ENCODE measurements at places on chromosomes 1 and 21.

DNA sequence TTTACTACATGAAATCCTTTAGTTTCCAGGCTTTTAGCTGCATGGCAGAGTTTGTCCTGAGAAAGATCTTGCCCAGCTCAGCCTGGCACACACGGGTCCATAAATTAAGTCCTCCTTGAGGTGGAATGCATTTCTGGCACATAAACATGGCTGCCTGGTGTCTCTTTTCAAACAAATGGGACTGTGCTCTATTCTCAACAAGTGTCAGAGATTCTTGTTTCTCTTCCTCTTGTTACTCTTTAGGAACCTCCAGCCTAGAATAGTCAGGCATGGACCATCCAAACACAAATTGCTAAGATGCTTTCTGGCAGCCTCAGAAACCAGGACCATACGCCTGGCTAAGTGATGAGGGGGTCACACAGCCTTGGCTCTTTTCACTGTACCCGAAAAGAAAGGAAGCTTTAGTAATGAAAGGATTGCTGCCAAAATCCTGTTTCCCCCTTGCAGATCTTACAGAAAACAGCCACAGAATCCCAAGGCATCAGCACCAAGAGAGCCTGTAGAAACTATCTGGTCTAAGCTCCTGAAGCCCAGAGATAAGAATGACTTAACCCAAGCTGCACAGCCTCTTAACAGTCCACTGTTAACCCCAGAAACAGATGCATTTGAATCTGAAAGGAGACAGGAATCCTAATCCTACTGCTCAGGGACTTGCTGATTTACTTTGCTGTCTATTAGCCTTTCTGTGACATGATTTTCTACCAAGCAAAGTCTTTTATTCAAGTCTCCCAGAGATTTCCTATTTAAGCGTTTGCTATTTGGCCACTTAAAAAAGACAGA, 31.9 kb upstream of the NRDC start:
- no peak for DNase-seq

GRCh38 chr1:7224081-7224534, 438.9 kb downstream of the CAMTA1 start:
- no peak for DNase-seq

- no peak for DNase-seq
Observed at GRCh38 chr1:42183210-42183956, 18.8 kb upstream of the GUCA2A start.

DNA sequence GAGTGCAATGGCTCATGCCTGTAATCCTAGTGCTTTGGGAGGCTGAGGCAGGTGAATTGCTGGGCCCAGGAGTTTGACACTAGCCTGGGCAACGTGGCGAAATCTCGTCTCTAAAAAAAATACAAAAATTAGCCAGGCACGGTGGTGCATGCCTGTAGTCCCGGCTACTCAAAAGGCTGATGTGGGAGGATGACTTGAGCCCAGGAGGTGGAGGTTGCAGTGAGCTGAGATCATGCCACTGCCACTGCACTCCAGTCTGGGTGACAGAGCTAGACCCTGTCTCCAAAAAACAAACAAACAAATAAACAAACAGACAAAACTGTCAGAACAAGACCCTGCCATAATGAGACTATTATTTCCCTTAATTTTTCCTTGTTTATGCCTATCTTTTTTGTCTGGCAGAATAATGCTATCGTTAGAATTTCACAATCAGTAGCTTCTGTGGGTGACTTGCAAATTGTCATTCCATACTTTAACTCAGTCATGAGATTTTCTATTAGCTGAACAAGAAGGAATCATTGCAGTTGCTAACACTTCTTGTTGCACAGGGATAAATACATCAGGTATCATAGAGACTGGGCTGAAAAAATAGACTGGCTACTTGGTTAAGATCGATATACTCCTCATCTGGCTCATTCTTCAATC, 7.5 kb upstream of the THEM4 start:
- DNase-seq, result no peak

- no peak for DNase-seq
Observed at GRCh38 chr1:110344152-110344551, 5.0 kb downstream of the RBM15 start.

GRCh38 chr1:205371871-205372660, 15.3 kb upstream of the KLHDC8A start:
- DNase-seq, result no peak

DNA sequence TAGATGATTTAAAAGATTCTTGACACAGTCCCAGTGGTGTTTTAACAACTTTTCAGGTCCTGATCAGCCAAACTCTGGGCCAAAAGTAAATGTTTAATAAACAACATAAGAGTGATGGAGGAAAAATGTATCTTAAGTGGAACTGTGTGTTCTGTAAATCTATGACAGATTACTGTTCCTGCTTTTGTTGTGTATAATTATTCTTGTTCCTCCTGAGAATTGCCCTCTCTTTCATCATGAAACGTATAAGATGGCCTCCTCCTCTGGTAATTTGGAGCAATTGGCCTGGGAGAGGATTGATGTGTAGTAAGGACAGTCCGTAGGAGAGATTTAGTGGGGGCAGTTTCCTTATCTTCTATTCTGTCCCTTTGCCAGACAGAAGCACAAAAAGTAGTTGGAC, 34.5 kb downstream of the GALNT2 start:
- no peak for DNase-seq

- no peak for DNase-seq
Observed at GRCh38 chr1:76687307-76688175, 179.7 kb upstream of the ST6GALNAC5 start.

DNA sequence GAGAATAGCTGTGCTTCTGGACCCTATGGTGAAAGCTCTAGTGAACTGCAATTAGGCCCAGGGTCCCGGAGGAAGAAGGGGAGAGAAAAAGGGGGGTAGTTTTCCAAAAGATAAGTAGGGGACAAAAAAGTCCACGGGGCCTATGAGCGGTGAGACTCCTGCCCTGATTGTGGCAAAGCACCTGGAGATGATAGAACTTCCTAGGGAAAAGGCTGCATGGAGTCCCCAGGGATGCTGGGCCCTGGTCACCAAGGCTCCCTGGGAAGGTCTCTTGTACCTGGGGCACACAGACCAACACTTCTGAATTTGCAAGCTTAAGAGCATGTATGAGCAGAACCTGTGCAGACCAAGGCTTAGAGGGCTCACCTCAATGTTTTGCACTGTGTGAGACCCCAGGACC, 5.4 kb upstream of the SHISA4 start:
- DNase-seq, result no peak

- DNase-seq, result no peak
Observed at GRCh38 chr1:183572721-183573120, 17.5 kb downstream of the NCF2 start.
